ENCODE measurements at places on chromosomes 13 and 19. TPM values are rescaled to one million over a fixed set of nuclear protein-coding genes. Genes with fewer than 3 reads are reported as not detected.

GRCh38 chr13:73820285-73820684 is 313.9 kb downstream of the KLF12 start:
- no peak for DNase-seq

DNA sequence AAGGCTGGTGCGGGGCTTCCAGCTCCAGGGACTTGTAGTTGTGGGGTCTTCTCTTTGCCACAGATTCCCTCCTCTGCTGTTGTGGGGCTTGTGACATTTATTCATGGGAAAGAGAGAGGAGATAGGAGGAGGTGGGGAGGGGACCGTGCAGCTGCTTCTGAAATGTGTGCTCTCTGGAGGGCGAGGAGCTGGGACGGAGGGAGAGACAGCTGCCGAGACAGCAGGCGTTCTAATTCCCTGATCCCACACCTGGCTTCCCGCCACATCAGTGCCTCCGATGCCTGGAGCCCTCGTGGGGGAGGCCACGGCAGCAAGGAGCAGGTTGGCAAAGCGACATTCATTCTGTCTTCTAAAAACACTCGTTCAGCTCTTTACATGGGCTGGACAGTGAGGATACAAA is 164.4 kb downstream of the USP12 start:
- DNase-seq, result no peak

- no peak for DNase-seq
Observed at GRCh38 chr19:10471909-10472308, 31.2 kb downstream of the KEAP1 start.

DNA sequence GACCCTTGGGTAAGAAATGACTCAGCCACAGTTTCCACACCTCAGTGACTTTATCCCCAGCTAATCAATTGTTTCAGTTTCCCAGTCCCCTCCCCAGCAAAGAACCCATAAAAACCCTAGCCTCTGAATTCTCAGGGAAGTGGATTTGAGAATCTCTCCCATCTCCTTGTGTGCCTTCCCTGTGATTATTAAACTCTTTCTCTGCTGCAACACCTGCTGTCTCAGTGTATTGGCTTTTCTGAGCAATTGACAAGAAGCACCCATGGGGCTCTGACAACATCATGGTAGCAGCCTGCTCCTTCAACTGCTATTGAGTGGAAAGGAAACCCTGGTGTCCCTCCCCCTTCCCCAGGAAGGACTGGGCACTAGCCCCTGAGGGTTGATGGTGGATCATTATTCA is 73.7 kb downstream of the UQCRFS1 start:
- no peak for DNase-seq

DNA sequence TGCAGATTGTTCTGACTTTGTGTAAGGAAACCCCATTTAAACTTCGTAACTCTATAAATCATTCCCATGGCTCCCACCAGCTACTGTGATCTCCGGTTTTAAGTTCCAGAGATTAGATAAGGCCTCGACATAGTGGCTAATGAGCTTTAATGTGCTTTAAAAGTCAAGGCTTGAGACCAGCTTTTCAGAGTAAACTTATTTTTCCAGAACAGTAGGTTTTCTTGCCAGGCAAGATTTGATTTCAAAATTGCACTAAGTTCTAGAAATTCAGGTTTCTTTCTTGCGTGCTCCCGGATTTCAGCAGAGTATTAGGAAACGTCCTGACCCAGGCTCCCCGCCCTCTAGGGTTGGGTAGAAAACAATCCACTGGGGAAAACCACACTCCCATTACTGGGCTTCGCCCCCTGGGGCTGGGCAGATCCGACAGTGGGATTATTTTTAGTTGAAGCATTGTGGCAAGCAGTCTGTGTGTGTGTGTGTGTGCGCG is 43.3 kb downstream of the CRYL1 start:
- peak; percentile 26 for DNase-seq

DNA sequence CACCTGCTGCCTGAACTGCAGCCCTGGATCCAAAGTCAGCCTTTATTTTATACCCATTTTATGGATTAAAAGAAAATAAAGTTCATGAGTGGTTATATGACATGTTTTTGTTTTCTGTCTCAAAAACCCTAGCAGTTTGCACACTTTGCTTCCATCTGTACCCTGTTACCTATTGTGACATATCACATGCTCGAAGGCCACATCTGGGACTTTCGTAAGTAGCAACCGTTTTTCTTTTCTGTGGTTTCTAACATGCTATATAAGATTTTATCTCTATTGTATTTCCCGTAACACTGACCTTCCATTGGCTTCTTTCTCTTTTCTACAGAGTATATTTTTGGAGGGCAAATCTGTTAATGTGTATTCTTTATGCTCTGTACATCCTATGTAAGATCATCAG is 1007.2 kb downstream of the PCDH9 start:
- DNase-seq, result no peak

- DNase-seq, result no peak
Observed at GRCh38 chr19:50195224-50195623, 8.2 kb upstream of the MYH14 start.

GRCh38 chr19:6580313-6580712 is 10.6 kb downstream of the CD70 start:
- DNase-seq, result no peak

FUT3 gene
- total RNA-seq, result not detected

DNA sequence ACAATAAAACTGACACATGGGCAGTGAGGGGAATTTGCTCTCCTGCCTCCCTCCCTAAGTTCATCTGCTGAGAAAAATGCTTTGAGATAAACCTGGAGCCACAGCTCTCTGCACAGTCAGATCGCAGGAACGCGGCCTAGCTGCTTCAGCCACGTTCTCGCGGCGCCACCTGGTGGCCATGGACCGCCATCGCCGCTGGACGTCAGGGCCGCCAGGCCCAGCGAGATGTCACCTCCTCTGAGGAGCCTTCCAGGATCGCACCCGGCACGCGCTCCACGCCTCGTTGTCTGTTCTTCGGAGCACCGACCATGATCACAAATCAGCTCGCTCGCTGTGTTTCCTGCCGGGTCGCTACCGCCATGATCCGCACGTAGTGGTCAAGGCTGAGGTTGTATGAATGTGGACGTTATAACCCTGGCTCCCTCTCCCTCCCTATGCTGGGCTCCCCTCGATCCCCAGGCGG is 20.6 kb upstream of the USP29 start:
- DNase-seq, result no peak

DNA sequence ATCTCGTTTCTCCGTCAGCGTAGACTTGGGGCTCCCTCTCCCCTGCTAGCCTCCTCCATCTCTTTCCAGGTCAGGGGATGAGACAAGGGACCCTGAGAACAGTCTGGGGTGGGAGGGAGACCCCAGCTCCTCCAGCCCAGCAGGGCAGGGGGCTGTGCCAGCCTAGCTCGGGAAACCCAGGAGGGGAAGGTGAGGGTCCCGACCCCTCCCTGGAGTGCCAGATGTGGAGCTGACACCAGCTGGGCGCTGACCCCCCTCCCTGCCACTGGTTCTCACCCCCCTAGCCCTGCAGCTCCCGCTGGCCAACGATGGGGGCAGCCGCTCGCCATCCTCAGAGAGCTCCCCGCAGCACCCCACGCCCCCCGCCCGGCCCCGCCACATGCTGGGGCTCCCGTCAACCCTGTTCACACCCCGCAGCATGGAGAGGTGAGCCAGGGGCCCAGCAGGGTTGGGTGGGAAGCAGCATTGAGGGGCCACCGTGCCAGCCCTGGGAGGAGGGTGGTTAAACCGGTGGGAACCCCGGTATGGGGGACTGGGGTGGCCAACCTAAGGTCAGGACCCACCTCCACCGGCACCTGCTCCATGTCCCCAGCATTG is 5.1 kb upstream of the TGFBR3L start:
- no peak for DNase-seq

- peak; percentile 35 for DNase-seq
Observed at GRCh38 chr19:32404933-32405430, 588 bp upstream of the DPY19L3 start.

EBPL gene
- 66.6 TPM for total RNA-seq

DIRAS1 gene
- total RNA-seq, result 0.59 TPM

GRCh38 chr19:42234364-42234763 is 8.0 kb downstream of the GSK3A start:
- DNase-seq, result no peak

CEACAM1 gene
- not detected for total RNA-seq

DNA sequence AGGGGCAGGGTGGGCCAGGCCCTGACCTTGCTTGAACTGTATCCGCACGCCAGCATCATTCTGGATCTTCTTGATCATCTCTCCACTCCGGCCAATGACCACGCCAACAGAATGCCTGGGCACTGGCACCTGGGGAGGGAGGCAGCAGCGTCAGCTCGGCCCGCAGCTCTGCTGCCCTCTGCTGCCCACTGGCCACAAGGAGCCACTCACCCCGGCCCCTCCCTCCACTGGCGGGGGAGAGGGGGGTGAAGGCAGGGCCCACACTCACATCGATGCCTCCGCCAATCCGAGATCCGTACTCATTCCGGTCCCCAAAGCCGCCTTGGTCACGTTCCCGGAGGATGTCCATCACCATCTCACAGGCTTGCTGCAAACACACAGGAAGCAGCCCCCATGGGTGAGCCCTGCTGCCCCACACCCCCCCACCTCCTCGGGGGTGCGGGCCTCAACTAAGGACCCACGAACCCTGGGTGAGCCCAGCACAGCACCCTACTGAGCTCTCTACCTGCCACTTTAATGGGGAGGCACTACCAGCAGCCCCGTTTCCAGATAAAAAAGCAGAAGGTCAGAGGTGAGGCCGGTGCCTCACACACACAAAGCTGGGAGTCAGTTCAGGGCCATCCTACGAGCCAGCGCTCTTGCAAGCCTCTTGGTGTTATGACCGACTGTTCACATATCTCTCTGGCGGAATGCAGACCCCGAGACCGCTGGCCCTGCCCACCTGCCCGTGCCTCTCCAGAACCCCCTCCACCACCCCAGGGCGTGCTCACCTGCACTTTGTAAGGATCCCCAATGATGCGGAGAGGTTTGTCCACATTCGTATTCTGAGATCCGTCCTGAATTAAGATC is 6.7 kb downstream of the KHSRP start:
- no peak for DNase-seq

DNA sequence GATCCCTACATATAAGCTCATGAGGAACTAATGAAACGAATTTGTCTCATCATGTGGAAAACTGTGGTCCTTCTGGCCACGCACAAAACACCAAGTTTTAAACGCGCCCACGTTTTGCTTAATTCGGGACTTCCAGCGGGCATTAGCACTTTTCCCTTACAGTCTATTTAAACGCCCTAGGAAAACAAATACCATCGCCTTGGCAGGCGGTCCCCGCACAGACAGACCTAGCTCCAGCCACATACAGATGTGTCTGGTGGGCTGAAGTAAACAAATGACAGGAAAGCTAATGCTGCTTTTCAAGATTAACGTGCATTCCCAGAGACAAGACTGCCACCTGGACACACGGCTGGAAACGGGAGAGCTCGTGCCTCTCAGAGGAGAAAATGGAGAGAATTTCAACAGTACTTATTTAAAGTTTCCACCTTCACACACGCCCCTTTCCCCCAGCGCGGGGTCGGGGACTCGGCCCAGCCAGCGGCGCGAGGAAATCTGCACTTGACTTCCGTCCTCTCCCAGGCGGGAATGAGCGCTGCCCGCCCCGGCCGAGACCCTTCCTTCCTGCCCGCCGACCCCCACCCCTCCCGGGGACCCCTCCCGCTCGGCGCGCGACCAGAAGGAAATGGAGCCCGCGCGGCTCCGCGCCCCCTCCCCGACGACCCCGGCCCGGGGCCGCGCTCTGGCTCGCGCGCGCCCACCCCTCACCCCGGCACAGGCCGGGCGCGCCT is 931 bp downstream of the USP12 start:
- no peak for DNase-seq

DNA sequence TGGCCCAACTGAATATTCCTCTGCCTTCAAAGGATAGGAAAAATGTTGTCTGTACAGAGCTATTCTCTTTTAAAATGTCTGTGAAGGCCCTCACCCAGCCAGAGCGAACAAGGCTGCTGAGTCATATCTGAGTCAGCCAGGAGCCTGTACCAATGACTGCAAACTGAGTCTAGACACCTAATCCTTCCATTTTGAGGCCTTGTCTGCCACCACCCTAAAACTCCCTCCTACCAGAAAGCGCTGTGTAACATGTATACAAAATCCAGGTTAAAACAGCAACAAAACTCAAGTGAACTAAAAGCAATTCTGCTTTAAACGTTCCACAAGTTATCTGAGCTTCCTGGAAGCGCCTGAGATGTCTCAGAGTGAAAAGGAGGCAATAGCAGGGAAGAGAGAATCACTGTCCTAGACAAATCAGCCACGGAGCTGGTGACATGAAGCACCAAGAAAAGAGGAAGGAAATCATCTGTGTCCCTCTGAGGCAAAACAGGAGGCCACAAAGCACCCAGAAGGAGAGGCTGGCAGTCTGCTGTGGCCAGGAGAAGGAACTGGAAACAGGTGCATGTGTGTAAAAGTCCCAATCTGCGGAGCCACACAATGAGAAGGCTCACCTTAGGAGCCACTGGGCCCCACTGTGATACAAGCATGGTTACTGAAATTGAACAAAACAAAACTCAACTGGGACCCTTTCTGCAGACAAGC is 10.2 kb downstream of the DHRS12 start:
- DNase-seq, result no peak

DNA sequence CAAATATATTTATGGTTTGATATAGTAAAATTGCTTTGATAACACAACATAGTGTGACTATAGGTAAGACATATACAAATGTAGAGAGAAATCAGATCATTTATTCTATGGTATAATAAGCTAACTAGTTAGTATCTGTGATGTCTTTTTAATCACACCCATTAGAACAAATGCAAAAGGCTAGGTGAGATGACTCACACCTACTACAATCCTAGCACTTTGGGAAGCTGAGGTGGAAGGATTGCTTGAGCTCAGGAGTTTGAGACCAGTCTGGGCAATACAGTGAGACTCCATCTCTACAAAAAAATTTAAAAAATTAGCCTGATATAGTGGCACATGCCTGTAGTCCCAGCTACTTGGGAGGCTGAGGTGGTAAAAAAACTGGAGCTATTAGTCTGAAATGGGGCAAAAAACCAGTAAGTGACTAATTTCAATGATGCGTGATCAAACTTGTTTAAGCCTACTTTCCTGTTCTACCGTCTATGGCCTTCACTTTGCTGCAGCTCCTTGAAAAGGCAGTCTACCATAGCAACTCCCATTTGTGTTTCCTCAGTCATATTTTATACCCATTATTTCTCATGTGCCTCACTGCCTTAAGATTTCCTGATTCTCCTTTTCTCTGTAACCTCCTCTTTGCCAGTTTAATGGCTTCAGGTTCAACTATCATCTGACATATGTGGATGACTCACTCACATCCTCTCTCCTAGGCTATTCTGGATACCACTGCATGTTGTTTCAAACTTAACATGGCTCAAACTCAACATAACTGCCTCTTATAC is 12.5 kb downstream of the ALG5 start:
- DNase-seq, result no peak

- no peak for DNase-seq
Observed at GRCh38 chr19:46495786-46496099, at the start of gene PNMA8B. Gene PNMA8B (minus strand): TSS chr19:46495867. CDS start chr19:46495465, 402 bp downstream.

GRCh38 chr13:95174517-95174916 is 126.7 kb downstream of the ABCC4 start:
- no peak for DNase-seq

DNA sequence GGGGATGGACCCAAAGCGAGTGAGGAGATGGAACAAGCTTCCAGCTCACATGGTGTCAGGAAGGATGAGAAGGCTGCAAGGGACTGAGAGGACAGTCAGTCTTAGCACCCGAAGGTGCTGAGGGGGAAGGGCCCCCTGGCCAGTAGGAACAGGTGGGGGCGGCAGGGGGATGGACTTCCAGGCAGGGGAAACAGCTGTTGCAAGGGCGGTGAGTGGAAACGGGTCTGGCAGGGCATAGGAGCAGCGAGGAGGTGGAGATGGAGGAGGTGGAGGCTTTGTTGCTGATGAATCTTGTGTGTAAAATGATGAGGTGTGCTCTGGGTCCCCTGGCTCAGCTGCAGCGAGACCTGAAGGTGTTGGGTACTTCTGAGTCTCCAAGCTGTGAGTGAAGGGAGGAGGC is 1.2 kb downstream of the MAP1S start:
- no peak for DNase-seq

GRCh38 chr13:48304143-48304876 is 759 bp downstream of the RB1 start:
- no peak for DNase-seq

Data from tibial nerve (tissue), 4 donors.